Naive thymus-derived CD8-positive, alpha-beta T cell (primary cell): ENCODE measurements at places on chromosomes 7 and 10. TPM values are rescaled to one million over a fixed set of nuclear protein-coding genes. Genes with fewer than 3 reads are reported as not detected.

DNA sequence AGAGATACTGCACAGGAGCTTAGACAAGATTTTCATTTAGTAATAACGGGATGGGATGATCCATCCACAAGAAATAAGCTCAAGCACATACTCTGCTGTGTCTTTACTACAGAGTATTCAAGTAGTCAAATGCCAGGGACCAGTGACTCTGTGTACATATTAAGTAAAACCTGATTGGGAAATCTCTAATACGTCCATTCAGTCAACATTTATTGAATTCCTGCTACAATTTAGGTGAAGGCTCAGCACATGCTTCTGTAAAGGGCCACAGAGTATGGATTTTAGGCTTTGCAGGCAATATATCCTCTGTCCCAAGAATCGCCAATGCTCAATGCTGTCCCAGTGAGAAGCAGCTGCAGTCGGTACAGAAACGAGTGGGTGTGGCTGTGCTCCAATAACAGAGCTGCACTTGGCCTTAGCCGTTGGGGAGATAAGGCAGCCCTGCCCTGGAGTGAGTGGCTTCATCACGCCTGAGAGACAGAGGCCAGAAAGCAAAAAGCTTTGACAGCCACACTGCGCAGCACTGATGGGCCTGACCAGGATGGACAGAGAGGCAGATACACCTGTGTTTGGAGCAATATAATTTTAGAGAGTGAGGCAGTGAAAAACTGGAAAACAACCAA is 186.8 kb downstream of the PARD3 start:
- no peaks in the 10 kb centered on the region for H3K36me3 ChIP-seq
- no peak overlapping the region for H3K4me3 ChIP-seq
- no peaks in the 10 kb centered on the region for H3K27me3 ChIP-seq
- H3K27ac ChIP-seq = no peak overlapping the region

DNA sequence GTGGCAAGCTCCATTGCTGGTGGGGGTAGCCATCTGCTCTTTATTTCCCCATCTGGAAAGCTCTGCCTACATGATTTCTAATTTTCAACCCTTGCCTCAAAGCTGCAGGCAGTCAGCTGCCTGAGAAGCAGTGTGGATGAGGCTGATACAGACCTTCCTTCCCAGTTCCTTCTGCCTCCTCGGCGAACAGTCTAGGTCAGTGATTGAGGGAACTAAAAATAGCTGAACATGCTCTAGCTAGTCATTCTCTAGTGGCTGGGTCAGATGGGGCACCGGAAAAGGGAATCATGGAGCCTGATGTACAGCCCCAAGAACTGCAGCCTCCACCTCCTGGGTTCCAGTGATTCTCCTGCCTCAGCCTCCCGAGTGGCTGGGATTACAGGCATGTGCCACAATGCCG is 48.7 kb downstream of the NAMPT start:
- DNase-seq = no peak
- H3K4me3 ChIP-seq = no peak overlapping the region
- H3K36me3 ChIP-seq = peaks cover 5% of the 10 kb centered on the region
- H3K27ac ChIP-seq = no peak overlapping the region
- peaks cover 13% of the 10 kb centered on the region for H3K27me3 ChIP-seq
- no peaks in the 10 kb centered on the region for H3K4me1 ChIP-seq

- DNase-seq = no peak
- no peaks in the 10 kb centered on the region for H3K36me3 ChIP-seq
- H3K4me3 ChIP-seq = no peak overlapping the region
- H3K27ac ChIP-seq = no peak overlapping the region
- no peaks in the 10 kb centered on the region for H3K4me1 ChIP-seq
- H3K27me3 ChIP-seq = no peaks in the 10 kb centered on the region
Measured at GRCh38 chr7:81210137-81211064, 291.6 kb upstream of the SEMA3C start.

DNA sequence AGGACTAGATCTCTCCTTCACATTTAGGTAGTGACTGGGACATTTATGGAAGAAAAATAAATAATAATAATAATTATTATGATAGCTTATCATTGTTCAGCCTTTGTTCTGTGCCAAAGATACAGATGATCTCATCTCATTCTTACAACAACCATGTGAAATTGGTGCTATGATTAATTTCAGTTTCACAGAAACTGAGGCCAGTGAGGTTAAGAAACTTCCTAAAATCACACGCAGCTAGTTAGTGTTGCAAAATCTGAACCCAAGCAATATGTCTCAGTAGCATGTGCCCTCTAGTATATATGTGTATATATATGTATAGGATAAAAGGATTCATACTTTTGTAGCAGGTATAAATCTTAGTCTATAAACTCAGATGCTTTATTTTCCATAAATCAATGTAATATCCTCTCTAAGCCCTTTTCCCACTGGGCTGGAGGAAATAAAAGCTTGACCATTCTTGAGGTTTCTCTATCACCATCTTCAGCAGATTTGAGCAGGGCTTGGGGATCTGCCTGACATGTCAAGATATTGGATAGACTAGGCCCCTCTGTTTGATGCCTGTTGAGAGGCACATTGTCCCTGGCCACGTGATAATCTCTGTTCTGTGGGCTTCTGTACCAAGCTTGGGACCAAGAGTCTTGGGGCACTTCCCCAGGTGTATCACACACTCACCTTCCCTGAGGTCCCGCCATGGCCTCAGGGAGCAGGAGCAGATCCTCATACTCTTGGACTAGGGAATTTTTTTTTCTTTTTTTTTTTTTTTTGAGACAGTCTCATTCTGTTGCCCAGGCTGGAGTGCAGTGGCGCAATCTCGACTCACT is 172.6 kb upstream of the NRP1 start:
- H3K27ac ChIP-seq = no peak overlapping the region
- H3K4me3 ChIP-seq = no peak overlapping the region
- H3K36me3 ChIP-seq = no peaks in the 10 kb centered on the region
- DNase-seq = no peak
- peaks cover 9% of the 10 kb centered on the region for H3K27me3 ChIP-seq
- H3K4me1 ChIP-seq = no peaks in the 10 kb centered on the region

DNA sequence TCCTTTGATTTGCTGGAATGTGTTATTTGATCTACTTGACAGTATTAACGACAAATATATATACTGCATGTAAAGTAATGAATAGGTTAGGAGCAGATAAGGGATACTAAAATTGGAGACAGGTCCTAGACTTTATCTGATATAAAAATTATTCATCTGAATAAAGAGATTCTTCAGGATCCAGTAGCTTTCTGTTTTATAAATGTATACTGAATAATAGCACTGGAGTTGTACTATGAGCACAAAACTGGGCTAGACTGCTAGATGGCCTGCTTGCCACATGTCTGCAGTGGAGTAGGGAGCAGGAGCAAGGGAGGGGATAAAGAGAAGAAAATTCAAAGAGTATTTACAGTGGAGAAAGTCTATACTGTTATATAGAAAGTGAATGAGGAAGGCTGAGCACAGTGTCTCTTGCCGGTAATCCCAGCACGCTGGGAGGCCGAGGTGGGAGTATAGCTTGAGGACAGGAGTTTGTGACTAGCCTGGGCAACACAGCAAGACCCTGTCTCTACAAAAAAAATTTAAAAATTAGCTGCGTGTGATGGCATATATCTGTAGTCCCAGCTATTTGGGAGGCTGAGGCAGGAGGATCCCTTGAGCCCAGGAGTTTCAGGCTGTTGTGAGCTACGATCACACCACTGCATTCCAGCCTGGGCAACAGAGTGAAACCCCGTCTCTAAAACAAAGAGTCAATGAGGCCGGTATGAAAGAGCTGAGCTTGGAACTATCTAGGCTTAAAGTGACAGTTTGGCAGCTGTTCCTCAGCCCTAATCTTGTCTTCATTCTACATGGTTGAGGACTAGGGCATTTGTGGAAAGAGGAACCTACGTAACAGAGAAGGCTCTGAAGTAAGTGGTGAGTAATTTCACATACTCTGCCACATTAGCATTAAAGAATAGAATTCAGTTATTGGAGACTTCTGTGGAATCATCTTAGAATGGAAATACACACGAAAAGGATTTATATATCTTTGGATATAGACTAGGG is 41.8 kb downstream of the CD36 start:
- H3K36me3 ChIP-seq = no peaks in the 10 kb centered on the region
- no peak for DNase-seq
- H3K27ac ChIP-seq = no peak overlapping the region
- no peak overlapping the region for H3K4me3 ChIP-seq
- peaks cover 4% of the 10 kb centered on the region for H3K27me3 ChIP-seq
- H3K4me1 ChIP-seq = no peaks in the 10 kb centered on the region

MAD1L1 gene
- total RNA-seq = 95.9 TPM

GIMAP2 gene
- total RNA-seq = 231 TPM
